Adrenal gland (tissue), 19 donors: ENCODE measurements at places on chromosomes 3 and 15. TPM values are rescaled to one million over a fixed set of nuclear protein-coding genes. Genes with fewer than 3 reads are reported as not detected.

MCF2L2 gene
- total RNA-seq: 16.0 TPM

DNA sequence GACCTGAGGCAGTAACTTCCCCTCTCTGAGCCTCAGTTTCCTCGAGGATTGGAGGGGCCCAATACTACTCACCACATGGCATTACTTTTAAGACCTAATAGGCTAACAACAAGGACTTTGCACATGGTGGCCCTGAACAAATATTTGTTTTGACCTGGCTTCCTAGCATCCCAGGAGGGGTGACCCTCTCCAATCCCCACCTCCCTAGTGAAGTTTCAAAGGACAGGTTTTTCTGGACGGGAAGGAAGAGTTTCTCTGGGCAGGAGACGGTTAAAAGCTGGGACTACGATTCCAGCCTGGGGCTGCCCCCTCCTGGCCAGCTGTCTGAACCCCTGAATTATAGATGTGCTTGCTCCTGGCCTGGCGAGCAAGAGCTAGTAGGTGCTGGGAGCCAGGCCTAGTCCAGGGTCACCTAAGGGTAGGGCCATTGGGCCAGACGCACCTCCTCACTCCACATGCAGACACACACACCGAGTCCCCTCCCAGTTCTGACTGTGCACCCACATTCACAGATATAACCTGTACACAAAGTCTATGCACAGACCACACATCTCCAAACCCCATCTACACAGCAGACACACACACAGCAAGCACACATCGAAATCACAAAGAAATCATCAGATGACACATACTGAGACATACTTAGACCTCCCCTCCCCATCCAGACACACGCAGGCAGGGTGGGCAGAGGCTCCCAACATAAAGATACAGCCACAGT, 2.7 kb upstream of the ISL2 start:
- DNase-seq: no peak

- no peak for DNase-seq
Measured at GRCh38 chr15:58665672-58666071, 83.8 kb downstream of the ADAM10 start.

GRCh38 chr3:13067778-13068177, 5.5 kb downstream of the IQSEC1 start:
- no peak for DNase-seq

DNA sequence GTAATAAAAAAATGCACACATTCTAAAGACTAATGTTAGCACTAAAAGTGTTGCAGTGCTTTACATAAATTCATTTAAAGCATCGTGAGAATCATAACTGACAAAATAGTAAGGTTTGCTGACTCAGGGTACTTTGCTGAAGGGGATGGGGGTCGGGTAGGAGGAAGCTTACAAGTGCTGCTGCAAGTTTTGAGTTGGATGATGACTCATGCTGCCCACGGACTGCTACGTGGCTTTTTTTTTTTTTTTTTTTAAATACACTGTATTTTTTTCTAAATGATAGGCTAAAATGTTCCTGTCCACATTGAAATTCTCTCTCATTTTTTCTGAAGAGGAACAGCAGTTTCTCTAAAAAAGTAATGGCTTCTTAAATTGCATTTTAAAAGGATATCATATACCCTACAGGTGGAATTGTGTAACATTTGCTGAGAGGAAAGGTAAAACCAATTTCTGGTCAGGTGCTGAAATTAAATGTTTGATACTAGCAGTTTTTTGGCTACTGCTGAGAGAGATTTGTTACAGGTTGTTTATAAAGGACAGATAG, 2.2 kb downstream of the MAPK6 start:
- DNase-seq: peak; percentile 60

GRCh38 chr15:75037685-75038084, 14.3 kb downstream of the PPCDC start:
- DNase-seq: no peak

GRCh38 chr3:173800154-173800553, 402.6 kb downstream of the NLGN1 start:
- DNase-seq: no peak

DNA sequence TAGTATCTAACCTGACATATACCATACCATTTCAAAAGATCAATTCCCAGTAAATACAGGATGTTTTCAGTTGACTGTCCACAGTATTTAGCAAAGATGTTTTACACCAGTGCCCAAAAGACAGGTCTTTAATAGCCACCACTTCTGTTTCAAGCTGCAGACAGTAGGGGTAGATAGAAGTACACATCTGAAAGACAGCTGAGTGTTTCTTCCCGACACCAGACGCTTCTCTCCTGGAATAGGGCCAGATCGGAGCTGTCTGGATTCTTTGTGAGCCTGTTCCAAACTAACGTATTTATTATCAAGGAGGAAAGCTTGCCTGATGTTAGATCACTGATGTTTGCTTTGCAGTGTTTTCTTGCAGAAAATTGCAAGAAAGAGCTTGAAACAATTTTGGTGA, 136.1 kb upstream of the RBMS3 start:
- DNase-seq: peak; percentile 93
